ENCODE measurements at places on chromosomes 5 and 9.

DNA sequence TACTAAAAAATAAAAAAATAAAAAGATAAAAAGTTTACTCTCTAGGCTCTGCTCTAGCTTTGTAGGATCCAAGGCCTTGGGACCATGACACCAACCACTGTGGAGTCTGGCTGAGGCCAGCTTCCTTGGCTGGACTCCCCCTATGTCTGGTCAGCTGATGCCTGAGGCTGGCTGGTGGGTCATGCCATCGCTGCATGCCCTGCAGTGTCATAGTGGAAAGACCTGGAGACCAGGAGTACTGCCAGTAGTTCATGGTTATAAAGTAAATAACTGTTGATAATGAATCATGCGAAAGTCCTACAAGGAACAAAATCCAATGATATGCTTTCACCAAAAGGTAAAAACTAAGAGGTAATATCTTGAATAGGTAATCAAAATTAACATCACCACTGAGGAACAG, 43.2 kb downstream of the GARNL3 start:
- no peak for DNase-seq

GRCh38 chr5:52922384-52922783, 66.8 kb upstream of the ITGA2 start:
- no peak for DNase-seq

DNA sequence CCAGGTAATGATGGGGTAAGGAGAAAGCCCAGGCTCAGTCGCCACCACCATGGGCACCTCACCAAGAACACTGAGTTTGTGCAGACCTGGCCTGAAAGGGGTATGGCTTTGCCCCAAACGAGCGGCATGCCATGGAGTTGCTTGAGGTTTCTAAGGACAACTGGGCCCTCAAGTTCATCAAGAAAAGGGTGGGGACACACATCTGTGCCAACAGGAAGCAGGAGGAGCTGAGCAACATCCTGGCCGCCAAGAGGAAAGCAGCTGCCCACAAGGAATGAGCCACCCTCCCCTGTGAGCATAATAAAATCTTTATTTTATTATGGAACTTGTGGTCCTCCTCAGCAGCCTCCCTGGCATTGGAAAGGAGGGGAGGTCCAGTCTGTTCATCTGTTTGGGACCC, 23.8 kb downstream of the CD14 start:
- no peak for DNase-seq

DNA sequence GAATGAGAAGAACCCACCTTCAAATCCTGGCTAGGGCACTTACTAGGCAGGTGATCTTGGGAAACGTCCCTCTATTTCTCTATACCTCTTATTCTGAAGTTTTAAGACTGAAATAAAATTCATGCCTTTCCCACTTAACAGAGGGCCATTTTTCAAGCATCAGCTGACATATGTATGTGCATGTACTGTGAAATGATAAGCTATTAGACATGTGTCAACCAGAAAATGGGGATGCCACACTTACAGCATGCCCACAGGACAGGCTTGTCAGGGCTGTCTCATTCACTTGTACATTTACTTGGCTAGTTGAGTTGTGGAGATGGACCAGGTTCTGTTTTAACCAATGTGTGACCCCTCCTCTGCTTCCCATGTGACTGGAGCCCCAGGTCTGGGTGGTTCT, 78.5 kb downstream of the C9orf152 start:
- DNase-seq, result no peak

GRCh38 chr9:93533863-93534262, 42.5 kb upstream of the PHF2 start:
- no peak for DNase-seq

DNA sequence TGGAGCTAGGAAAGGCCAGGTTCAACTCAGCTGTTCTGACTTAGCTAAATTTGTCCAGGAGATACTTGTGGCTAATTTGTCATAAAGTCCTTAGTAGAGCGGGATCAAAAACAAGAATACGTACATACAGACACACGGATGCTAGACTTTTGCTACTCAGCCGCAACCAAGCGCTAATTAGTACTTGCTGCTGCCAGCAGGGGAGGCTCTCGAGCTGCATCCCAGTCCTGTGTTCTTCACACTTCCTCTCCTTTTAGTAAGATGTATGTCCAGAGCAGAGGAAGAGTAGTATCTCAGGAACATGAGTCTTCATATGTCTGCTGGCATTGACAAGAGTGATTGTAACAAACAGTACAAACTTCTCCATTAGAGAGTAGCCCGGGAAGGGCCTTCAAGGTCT, 58.3 kb downstream of the CYFIP2 start:
- DNase-seq, result no peak

DNA sequence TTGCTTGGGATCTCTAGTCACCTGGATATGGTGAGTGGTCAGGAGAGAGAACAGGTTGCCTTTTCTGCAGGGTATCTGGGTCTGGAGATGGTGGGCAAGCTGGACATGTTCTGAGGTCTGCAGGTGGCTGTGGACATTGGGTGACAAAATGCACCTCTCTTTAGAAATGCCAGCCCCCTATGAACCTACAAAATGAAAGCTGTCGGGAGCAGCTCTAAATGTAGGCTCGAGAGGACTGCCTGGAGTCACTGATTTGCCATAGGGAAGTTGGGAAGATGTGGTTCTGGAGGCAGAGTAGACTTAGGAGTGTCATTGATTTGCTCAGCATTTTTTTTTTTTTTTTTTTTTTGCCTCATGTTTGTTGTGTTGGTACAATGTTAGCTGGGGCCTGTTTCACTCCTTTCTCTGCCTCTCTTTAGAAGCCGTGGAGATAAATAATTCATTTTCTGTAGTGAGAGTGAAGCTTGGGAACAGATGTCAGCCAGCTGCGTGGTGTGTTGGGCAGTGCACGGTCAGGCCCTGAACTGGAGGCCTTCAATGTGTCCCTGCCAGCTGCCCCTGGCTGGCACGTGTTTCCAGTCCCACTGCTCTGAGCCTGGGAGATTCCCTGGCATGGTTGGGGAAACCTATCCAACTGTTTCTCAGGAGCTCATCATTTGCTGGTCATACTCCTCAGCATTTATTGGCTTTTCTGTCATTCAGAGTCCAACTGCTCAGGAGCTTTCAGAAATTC, 5.4 kb downstream of the RGS3 start:
- DNase-seq, result no peak

GRCh38 chr5:159741829-159742322, 174.4 kb upstream of the ADRA1B start:
- no peak for DNase-seq

Data from stimulated activated CD4-positive, alpha-beta T cell treated with anti-CD3 and anti-CD28 coated beads, Interleukin-4, amount 100 ng/mL, for 4 hours (primary cell).